Esophagus muscularis mucosa (tissue), 4 donors: ENCODE measurements at places on chromosomes 12 and 14. TPM values are rescaled to one million over a fixed set of nuclear protein-coding genes. Genes with fewer than 3 reads are reported as not detected.

Gene DNAH10
- total RNA-seq, result 0.06 TPM

Gene ANO2
- 5.7 TPM for total RNA-seq

Gene ARHGEF25
- 77.7 TPM for total RNA-seq

Gene ADCY6
- total RNA-seq, result 17.9 TPM

Gene KRT4
- total RNA-seq, result 0.13 TPM

Gene TTC8
- total RNA-seq, result 19.9 TPM

DNA sequence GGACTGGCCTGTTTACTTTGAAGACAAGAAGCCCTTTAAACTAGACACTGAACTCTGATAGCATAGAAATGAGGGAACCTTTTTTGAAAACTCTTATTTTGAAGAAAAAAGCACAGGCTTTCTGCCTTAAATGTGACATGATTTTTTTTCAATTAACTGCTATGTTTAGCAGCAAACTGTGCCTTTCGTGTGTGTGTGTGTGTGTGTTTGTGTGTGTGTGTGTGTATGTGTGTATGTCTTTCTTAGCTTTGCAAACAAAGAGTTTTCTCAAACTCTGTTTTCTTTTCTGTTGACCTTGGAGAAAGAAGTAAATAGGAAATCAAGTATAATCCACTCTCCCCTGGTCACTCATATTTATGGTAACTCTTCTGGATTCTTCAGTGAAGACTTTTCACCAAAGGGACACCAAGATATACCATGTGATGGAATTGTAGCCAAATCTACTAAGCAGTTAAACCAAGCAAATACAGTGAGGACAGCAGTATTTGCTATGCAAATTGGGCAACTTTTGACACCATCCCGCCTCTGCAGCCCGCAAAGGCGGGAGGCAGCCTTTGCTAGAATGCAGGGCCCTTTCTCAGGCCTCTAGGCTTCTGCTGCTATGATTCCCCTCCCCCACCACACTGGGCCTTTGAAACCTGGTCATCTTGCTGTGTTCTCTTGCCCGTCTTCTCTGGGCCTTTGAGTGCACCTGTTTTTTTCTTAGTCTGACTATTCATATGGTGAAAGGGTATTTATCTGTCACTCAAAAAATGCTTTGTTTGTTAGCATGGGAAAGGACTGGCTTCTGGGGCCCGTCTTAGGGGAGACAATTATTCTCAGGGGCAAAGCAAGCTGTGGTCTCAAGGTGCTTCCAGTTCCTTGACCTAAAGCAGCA lies 107.9 kb downstream of the MYRFL start:
- H3K27me3 ChIP-seq, result no peaks in the 10 kb centered on the region
- peaks cover 5% of the 10 kb centered on the region for H3K4me1 ChIP-seq
- no peaks in the 10 kb centered on the region for H3K36me3 ChIP-seq
- no peak overlapping the region for H3K27ac ChIP-seq
- no peak for DNase-seq

GRCh38 chr14:92958373-92959188 lies 35.6 kb downstream of the CHGA start:
- peaks cover 30% of the 10 kb centered on the region for H3K4me1 ChIP-seq

GRCh38 chr14:23021434-23021833 lies 11.5 kb upstream of the C14orf93 start:
- no peak overlapping the region for H3K27ac ChIP-seq
- no peaks in the 10 kb centered on the region for H3K27me3 ChIP-seq
- H3K4me3 ChIP-seq, result no peak overlapping the region

DNA sequence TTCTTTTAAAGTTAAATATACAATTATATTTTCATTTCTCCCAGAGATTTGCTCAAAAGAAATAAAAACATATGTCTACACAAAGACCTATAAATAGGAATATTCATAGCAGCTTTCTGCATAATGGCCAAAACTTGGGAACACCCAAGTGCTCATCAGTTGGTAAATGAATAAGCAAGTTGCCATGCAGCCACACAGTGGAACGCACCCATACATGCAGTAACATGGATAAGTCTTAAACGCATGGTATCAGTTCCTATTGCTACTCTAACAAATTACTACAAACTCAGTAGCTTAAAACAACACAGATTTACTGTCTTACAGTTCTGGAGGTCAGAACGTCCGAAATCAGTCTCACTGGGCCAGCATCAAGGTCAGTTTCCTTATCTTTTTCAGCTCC lies 78.5 kb downstream of the DPF3 start:
- H3K4me1 ChIP-seq, result peaks cover 21% of the 10 kb centered on the region
- H3K27me3 ChIP-seq, result no peaks in the 10 kb centered on the region
- DNase-seq, result no peak
- H3K36me3 ChIP-seq, result no peaks in the 10 kb centered on the region
- H3K4me3 ChIP-seq, result no peak overlapping the region
- no peak overlapping the region for H3K27ac ChIP-seq
